HCEC 1CT (cell line): ENCODE measurements at places on chromosomes 5 and 9.

DNA sequence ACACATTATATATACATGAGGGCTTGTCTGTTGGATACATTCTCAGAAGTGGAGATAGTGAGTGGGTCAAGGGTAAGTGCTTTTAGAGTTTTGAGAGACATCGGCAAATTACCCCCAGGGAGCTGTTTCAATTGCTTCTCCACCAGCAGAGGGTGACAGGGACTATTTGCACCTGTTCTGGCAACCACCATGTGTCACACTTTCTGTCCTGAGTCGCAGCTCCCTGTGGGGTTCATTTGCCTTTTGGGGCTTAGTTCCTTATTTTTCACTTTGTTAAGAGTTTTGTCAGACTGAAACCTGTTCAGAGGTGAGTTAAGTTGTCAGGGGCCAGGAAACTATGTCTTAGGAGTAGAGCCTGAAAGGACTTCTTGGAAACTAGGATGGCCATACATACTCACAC lies 20.1 kb upstream of the SLC36A1 start:
- DNase-seq: no peak

GRCh38 chr9:119280740-119281485 lies 88.3 kb downstream of the BRINP1 start:
- DNase-seq: no peak

DNA sequence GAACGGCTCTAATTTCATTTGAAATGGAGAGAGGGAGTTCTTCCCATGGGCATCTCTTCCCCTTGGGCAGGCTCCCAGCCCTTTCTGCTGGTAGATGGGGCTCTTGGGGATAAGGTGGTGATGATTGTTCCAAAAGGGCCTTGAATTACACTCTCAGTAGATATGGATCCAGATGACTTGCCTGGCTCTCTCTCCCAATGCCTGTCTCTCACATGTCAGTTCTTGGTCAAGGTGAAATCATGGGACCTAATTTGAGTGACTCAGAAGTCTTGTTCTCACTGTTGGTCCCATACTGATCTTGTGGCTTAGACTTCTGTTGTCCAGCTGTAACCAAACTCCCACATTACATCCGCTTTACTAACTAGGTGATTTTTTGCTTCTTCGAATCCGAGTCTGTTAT lies 317.0 kb upstream of the RFX3 start:
- DNase-seq: no peak

- DNase-seq: no peak
Measured at GRCh38 chr5:144209361-144209760, 38.7 kb downstream of the KCTD16 start.
